Mesenteric fat pad (tissue), 1 donor: ENCODE measurements at places on chromosomes 3 and 15.

GRCh38 chr3:60431599-60431958 lies 819.7 kb downstream of the FHIT start:
- DNase-seq = no peak

DNA sequence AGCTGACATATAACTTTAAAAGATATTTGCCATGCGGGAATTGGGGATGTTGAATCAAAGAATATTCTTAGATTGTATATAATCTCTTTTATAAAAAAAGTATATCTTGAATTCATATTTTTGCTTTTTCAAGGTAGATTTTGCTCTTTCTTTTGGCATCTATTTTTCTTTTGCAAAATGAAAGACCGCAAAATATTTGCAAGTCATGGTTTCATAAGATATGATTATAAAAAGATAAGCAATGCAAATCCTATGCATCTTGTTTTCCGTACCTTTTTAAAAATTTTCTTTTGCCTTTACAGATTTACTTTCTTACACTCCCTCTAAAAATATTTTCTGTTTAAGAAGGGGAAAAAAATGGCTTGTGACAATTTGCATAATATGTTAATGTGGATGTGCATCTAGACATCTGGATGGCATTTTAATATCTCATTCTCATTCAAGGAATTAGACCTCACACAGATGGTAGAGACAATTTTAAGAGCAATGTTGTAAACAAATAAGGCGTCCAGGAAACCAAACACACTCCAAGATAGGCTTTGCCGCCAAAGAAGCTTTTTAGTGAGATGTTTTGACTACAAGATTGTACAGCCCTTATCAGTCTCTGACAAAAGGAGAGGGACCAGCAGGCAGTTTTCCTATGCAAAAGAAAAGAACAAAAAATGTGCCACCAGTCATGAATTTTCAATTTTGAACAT lies 371.1 kb downstream of the CHL1 start:
- no peak for DNase-seq

- DNase-seq = peak; percentile 6
Observed at GRCh38 chr15:66291816-66292570, 1.4 kb upstream of the DIS3L start.

GRCh38 chr3:197249542-197249941 lies 48.9 kb downstream of the DLG1 start:
- DNase-seq = no peak

GRCh38 chr3:97613139-97613538 lies 151.4 kb upstream of the ARL6 start:
- no peak for DNase-seq

DNA sequence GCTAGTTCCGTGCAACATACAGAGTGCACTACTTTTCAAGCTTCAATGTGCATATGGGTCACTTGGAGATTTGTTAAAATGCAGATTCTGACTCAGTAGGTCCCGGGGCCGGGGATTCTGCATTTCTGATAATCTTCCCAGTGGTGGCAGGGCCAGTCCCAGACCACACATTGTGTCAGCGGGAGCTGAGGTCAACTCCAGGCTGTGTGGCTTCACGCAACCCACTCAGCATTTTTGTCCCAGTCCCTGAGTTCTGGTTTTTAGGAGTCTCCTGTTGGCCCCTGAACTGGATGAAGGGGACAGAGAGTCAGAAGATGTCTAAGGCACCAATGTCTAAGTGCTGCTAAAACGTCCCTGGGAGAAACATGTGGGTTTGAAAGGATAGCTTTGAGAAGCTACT lies 26.1 kb upstream of the CCDC174 start:
- DNase-seq = no peak

DNA sequence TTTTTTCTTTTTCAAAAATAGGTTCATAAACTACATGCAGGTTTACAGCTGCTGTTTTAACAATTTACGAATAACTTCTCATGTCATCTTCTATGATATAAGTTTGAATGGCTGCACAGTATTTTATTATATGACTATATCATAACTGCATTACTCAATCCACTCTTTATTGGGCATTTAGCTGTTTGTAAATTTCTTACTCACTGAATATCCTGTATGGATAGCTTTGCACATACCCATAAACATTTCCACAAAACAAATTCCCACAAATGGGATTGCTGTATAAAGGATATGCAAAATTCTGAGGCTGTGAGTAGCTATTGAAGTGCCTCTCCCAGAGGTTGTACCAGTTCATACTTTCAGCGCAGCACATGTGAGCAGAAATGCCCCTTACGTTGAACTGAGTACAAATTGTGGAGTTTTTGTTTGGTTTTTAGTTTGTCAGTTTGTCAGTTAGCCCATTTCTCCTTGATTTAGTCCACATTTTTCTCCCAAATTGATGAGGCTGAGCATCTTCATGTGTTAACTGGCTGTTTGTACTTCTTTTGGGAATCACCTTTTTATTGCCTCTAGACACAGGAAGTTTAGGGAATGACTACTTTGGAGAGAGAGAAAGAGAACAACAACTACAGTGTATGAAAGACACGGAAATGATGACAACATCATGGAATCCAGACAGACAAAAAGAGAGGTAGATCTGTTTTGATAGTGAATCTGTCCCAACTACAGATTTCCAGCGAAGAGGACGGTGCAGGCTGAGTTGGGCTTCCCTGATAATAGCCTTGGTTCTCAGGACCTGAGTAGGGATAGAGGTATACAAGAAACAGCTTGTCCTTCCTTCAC lies 24.8 kb downstream of the TTC23 start:
- no peak for DNase-seq

DNA sequence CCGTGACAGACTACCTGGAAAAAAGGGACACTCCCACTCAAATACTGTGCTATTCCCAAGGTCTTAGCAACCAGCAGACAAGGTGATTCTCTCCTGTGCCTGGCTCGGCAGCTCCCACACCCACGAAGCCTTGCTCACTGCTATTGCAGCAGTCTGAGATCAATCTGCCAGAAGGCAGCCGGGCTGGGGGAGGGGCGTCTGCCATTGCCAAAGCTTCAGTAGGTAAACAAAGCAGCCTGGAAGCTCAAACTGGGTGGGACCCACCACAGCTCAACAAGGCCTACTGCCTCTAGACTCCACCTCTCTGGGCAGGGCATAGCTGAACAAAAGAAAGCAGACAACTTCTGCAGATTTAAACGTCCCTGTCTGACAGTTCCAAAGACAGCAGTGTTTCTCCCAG lies 128.4 kb upstream of the SETMAR start:
- DNase-seq = no peak

DNA sequence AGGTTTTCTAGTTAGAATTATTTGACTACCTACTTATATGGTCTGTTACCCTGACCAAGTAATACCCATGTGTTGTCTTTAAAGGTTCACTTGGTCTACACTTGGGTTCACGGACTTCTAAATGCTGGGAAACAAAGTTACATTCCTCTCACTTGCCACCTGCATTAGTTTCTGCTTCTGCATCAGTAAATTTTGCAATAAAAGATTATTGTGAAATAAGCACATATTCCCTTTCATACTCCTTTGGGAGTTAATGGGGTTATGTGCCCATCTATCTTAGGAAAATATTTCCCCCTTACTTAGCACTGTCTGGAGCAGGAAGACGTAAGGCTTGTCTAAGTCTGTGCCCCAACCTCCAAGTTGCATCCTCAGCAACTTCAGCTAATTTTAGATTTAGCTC lies 160.7 kb downstream of the FRMD5 start:
- no peak for DNase-seq

DNA sequence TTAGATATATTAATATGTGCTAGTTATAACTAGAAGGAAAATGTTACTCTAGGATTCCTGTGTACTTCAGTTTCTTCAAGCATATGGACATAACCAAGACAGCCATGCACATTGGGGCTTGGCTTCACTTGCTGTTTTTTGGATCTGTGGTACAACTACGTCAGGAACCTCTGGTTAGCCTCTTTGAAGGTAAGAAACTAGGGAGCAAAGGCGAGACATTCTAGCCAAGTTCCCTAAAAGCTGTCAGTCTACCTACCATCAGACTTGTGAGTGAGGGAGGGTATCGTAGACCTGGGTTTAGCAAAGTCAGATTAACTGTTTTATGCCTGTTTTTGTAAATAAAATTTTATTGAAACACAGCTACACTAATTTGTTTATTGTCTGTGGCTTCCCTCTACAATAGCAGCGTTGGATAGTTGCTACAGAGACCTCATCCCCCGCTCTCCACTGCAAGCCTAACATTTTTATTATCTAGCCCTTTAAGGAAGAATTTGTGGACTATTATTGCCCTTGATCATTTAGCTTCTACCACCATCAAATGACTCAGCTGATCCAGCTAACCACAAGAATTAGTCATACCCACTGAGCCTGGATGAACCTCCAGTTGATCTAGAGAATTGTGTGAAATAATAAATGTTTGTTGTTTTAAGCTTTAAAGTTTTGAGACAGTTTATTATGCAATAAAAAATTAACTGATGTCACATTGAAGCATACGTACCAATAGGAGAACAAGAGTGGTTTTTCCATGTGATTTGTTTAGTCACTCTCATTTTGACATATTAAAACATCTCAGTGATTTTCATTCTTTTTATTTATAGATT lies 58.1 kb downstream of the RSRC1 start:
- DNase-seq = no peak

DNA sequence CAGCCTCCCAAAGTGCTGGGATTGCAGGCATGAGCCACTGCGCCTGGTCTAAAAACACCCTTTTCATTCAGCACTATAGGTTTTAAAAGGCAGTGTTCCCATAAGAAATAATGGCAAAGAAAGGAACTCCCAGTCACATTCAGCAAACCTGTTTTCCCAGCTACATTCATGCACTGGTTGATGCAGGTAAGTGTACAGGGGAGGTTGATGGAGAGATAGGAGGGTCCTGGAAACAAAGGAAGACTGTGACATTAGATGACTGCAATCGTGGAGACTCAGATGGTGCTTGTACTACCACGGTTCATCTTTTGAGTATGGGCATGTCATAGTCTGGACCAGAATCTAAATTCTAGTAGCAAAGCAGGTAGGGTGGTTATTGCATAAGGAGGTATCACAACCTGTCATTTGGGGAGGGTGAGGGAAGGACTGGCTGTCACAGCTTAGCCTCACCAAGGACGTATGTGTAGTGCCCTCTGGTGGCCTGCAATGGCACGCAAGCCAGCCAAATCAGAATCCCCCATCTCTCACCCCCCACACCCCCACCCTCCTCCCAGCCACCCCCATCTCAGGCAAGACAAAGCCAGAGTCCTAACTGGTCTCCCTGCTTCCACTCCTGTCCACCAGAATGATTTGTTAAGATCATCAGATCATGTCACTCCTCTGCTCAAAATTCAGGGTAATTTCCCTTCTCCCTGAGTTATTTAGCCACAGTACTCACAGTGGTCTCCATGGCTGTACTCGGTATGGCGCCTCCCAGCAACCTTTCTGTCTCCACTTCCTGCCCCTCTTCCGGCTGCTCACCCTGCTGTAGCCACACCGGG lies 28.8 kb upstream of the UBL7 start:
- peak; percentile 85 for DNase-seq

GRCh38 chr15:67133738-67134066 lies 68.3 kb downstream of the SMAD3 start:
- DNase-seq = no peak

DNA sequence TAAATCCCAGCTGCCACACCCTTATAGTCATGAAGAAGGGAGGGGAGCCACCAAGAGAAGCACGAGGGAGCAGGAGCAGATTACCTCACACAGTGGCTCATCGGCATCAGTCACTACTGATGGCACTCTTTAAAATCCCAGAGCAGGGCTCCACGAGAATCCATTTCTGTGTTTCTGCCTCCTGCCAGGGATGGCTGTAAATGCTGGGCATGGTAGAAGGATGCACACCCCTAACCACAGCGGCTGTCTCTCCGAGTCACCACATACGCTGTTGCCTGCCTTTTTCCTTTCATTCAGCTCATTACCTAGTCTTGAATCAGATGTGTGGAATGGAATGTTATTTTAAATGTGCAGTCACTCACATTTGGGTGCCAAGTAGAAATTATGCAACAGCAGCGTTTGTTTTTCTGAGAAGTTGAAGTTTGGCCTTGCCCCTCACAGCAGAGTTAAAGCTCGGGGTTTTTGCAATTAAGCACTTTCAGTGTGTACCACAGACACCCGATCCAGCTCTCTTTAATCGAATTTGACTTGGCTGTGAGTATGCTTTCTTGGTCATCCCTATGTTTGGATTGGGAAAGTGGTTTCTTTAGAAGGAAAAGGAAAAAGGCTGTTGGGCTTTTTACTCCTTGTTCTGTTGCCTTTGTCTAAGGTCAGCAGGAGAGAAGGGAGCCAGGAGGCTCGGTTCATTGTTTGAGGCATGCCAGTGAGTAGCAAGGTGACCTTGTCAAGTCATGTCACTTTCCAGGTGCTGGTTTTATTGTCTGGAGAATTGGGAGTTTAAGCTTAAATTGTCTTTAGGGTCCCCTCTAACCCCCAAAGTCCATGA lies 284.2 kb upstream of the TPM1 start:
- DNase-seq = no peak

GRCh38 chr15:48370460-48370859 lies 39.2 kb downstream of the DUT start:
- DNase-seq = no peak

DNA sequence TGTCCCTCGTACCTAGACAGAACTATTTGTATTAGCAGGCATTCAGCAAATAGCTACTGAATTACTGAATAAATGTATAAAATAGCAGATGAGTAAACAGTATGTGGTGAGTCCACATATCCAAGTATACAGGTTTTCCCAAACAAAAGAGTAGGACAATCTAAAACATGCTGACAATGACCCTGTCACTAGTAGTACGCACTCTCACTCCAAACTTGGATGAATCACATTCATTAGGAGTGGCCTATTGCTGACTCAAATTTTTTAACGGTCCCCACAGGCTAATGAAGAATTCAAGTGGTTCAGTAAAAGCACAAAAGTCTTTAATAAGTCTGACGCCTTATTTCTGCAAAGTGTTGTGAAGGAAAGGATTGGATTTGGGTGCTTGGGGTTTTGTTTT lies 449.3 kb upstream of the THBS1 start:
- no peak for DNase-seq

DNA sequence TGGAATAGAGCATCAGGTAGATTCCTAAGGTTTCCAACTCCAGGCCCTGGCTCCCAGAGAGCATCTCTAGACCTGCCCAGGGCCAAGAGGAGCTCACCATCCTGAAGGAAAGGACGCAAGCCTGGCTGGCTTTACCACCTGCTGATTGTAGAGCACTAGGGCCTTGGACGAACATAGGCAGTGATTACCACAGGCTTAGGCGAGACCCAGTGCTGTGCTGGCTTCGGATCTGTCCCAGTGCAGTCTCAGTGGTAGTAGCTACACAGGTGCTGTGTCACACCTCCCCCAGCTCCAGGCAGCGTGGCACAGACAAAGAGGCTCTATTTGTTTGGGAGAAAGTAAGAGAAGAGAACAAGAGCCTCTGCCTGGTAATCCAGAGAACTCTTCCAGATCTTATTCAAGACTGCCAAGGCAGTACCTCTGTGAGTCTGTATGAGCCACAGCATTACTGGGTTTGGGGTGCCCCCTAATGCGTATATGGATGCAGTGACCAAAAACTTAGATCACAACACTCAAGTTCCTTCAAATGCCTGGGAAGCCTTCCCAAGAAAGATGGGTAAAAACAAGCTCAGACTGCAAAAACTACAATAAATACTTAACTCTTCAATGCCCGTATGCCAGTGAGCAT lies 25.4 kb downstream of the ISG20 start:
- peak; percentile 75 for DNase-seq

DNA sequence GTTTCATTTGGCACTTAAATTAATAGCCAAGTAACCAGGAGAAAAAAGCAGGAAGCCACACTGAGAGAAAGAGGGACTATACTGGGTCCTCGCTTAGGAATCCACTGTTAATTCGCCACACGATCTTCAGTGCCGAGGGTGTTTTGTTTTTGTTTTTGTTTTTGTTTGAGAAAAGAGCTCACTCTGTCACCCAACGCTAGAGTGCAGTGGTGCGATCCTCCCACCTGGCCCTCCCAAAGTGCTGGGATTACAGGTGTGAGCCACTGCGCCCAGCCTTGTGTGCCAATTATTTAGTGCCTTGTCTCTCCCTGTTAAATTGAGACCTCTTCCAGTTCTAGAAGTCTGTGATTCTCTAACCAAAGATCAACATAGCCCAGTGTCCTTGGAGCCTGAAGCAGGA lies 53.8 kb upstream of the TPM1 start:
- DNase-seq = no peak
